Memory B cell (primary cell): ENCODE measurements at places on chromosomes 6 and 20.

GRCh38 chr6:91276315-91276714 lies 689.4 kb upstream of the MAP3K7 start:
- no peak for DNase-seq

GRCh38 chr6:165791306-165791705 lies 128.3 kb upstream of the PDE10A start:
- DNase-seq: no peak

DNA sequence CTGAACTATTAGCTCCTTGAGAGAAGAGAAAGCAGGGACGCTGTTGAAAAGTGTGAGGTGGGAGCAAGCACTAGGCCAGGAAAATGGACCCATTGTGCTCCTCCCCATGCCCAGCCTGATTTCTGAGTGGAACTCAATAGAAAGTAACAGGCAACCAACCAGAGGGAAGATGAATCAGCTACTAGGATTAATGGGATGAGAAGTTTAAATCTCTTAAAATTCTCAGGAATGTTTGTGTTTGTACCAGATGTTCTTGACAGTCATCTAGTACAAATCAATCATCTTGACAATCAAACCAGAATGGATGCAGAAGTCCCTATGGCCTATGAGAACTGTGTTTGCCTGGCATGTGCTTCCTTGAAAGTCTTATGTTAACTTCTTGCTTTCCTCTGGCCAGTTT lies 48.9 kb downstream of the HDDC2 start:
- no peak for DNase-seq

DNA sequence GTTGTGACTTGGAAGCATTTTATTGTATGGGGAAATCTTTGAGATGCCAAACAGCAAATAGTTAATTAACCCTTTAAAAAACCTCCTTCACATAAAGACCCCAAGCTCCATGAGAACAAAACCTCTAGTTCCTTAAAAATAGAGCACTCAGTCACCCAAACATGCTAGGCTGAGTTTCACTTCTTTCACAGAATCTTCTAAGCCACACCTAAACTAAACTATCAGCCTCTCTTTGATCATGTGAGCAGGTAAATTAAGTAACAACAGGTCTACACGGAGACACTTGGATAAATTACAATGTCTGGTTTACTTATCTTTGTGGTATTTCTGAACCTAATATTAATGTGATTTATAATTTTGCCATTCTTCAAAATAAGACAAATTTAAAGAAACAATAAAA lies 205.2 kb upstream of the MARCKS start:
- no peak for DNase-seq

DNA sequence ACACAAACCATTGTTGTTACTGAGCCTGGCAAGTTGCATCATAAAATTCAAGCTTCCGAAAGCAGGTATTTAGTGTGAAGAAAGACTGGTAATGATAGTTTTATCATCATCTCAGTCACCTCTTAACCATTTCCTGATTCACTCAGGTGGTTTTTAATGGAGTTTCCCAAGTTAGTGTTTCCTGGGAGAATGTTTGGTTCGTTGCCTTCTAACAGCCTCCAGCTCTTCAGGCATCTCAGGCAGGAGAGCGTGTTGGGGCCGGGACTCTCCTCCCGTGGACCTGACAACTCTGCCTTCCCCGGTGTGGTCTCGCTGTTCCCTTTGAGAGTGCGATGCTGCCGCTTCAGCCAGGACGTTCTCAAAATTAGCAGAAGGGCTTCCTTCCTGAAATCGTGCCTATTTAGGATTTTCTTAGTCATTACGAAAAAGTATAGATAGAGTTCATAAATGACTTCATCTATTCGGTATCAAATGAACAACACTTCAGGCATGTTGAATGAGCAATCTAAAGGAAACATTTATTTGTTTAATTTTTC lies 105.0 kb upstream of the QKI start:
- no peak for DNase-seq

DNA sequence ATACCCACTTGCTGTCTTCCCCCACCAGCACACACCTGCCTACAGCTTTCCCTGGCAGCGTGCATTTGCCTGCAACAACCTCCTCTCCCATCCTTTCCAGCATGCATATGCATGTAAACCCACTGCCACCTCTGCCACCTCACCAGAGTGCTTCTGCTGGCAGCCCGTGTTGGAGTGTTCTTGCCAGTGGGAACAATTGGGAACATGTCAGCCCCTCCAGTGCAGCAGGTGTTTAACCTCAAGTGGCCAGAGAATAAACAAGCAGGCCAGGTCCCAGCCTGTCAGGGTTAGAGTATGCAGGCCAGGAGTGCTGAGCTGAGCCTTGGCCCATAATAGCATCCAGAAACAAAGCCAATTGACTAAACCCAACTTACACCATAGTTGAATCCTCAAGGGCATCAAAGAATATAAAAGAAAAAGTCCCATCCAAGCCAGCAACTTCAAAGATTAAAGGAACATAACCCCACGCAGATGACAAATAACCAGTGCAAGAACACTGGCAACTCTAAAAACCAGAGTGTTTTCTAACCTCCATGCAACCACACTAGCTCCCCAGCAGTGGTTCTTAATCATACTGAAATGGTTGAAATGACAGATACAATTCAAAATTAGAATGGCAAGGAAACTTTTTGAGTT lies 1212.1 kb upstream of the CITED2 start:
- no peak for DNase-seq

DNA sequence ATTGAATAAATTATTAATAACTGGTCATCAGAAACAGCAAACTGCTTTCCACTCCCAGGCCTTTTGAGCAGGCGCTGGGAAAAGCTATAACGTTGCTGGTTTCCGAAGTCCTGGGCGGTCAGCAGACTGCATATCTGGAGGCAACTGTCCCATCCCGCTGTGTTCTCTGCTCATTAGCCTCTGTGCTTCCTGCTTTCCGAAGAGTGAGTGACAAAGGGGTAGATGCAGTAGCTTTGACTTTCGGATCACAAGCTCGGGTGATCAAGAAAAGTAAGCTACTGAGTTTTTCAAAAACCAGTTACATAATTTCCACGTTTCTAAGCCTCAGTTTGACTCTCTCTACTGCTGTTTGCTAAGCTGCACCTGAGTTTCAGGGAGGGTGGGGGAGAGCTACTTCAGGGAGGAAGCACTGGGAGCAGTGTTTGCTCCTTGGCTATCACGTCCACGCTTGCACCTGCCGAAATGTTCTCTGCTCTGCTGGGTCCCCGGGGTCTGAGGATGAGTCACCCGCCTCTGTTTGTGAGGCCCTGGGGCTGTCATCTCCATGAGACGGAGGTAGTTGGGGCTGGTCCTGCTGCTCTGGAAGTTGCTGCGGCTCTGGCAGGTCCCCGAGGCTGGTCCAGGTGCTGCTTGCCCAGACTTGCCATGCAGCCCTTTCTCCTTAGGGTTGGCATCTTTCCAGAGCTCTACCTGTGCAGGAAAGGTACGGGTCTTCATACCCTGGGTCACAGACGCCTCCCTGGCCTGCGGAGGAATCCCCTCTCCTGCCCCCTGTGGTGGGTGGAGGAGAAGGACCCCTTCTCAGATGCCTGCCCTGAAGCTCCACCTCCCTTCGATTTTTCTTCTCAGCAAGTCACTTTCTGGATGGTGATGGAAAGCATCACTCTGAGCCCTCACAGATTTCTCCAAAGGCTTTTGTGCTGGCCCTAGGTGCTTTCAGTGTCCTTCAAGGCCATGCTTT lies 220.0 kb downstream of the QKI start:
- no peak for DNase-seq

DNA sequence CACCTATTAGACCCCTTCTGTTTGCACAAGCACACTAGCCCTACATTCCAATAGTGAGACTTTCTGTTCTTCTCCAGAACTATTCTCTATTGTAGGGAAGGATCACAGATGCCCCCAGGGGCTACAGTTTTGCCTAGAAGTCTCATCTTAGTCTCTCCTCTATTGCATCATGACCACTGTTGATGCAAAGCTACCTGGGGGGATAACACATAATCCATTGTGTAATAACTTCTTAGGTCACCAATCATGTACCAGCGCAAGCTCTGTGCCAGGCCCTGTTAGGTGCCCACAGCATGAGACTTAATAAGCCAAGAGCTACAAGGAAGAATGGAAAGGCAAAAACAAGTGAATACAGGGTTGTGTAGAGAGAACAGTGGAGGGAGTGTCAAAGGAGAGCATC lies 98.1 kb upstream of the TNFAIP3 start:
- DNase-seq: no peak

DNA sequence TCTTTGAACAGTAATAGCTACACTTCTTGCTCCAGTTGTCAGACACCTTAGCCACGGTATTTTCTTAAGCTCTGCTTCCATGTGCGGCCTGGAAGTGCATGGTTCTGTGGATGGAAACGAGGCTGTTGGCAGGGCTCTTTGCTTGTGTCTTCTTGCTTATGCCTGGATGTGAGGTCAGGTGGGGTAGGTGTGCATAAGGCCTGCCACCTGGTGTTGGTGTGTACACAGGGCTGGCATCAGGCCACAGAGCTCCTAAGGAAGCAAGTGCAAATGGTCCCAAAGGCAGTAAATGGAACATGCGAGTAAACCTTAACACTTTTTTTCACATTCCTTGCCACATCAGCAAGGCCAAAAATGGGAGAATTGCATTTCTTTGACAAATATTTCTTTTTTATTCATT lies 158.1 kb upstream of the GMDS start:
- DNase-seq: no peak

- no peak for DNase-seq
Observed at GRCh38 chr6:74871757-74872156, 334.1 kb downstream of the COL12A1 start.

GRCh38 chr6:38572186-38572813 lies 67.4 kb downstream of the BTBD9 start:
- DNase-seq: no peak

- DNase-seq: no peak
Observed at GRCh38 chr6:168967281-168967925, 286.2 kb downstream of the THBS2 start.

- no peak for DNase-seq
Observed at GRCh38 chr6:128857806-128858205, 25.1 kb upstream of the LAMA2 start.

DNA sequence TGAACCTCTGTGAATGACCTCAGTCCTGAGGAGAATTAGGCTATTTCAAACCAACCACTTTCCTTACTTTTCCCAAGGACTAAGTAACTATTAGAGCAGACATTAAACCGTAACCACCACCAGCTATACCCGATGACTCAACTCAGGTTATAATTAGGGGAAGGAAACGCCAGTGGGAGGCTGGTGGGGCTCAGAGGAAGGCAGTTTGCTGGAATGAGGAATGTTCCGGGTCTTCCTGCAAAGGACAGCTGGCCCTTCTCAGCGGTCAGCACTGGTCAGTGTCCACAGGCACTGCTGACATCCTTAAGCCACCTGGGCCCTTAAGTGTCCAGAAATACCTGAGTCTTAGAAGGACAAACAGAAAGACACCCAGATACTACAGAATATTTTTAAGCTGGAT lies 515.2 kb downstream of the MAFB start:
- no peak for DNase-seq

DNA sequence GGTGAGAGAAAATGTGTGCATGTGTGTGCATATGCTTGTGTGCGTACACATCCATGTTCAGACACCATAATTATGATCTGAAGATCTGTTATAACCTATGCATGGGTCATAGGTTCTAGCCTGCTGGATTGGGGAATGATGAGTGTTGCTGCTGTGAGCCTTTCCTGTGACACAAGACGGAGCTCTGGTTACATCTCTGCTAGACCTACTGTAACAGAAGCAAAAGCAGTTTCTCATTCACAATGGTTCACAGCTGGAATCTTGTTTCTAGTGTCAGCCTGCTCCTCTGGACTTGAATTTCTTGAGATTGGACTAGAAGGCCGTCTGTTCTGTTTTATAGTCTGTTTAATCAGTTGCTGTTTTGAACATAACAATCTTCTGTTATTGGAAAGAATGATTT lies 40.1 kb downstream of the DEFB114 start:
- DNase-seq: no peak

DNA sequence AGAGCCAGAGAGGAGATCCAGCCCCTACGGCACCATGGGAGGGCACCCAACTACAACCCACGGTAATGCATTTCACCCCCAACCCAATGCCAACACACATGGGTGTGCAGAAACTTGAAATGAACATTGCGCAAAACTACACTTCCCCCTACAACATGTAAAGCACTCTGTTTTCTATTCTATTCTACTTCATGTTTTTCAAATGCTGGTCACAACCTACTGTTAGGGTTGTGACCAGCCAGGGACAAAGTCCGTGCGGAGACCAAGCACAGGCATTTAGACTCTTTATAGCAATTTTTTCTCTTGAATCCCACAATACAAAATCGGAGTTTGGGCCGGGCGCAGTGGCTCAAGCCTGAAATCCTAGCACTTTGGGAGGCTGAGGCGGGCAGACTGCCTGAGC lies 90.6 kb downstream of the MRPL14 start:
- DNase-seq: no peak

DNA sequence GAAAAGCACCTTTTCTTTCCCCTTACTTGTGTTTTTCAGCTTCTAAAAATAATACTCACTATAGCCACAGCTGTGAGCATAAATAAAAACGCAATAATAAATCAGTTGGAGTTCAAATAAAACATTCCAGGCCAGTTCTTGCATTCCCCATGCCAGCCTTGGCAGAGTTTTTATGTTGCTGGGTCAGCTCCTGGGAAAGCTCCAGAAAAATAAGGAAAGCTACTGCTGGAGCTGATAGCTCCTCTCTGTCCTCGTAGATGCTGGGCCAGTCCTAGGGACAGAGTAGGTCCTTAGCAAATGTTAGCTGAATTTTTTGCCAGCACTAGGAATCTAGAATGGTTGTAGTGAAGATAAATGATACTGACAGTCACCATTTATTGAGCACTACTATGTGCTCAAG lies 389.0 kb upstream of the SYNCRIP start:
- no peak for DNase-seq

DNA sequence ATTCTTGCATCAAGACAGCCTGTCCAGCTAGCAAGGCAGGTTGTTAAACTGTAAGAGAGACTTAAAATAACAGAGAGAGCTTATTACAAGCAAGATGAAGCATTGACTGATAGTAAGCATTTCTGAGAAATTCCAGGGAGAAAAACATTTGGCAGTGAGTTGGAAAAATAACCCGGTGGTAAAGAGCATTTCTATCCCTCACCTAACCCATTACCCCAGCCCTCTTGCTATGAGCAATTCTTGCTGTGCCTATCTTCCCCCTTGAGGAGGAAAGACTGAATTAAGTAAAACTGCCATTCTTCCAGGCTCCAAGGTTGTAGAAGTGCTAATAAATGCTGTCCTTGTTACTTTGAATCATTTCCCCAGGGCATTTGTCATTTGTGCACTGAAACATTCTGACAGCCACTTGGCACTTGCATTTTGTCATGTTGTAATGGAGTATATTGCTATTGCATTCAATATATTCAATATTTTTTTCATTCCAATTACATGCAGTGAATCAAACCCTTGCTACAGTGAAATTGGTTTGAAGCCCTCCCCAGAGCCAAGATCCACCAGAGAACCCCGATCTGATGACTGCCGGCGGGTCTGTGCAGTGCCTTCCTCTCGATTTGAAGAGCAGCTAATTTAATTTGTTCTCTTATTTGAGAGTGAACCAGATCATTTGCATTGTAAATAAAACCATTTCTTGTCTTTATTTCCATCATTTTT lies 291.1 kb downstream of the HIVEP2 start:
- DNase-seq: no peak
